Psoas muscle (tissue), 8 donors: ENCODE measurements at places on chromosomes 3 and 15. TPM values are rescaled to one million over a fixed set of nuclear protein-coding genes. Genes with fewer than 3 reads are reported as not detected.
A peak's percentile ranks its signal among the peaks of the same experiment; 100 is the strongest.

GRCh38 chr15:78018445-78018844 is 59.1 kb downstream of the TBC1D2B start:
- no peak for DNase-seq

DNA sequence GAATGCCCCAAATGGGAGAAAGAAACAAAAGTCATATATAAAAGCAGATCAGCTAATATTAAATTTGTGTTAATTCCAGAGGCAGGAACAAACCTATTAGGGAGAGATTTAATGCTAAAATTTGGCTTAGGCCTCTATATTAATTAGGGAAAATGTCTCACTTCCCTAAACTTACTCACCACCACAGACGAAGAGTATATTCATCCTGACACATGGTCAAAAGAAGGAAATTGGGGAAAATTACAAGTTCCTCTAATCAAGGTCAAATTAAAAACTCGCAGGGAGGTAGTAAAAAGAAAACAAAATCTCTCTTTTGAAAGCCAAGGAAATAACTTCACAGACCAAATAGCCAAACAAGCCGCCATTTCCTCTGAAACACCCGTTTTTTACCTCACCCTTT is 32.2 kb downstream of the GRM2 start:
- no peak for DNase-seq

- DNase-seq = no peak
These were observed 66.2 kb downstream of the TAFA4 start for GRCh38 chr3:68866157-68866556.

DNA sequence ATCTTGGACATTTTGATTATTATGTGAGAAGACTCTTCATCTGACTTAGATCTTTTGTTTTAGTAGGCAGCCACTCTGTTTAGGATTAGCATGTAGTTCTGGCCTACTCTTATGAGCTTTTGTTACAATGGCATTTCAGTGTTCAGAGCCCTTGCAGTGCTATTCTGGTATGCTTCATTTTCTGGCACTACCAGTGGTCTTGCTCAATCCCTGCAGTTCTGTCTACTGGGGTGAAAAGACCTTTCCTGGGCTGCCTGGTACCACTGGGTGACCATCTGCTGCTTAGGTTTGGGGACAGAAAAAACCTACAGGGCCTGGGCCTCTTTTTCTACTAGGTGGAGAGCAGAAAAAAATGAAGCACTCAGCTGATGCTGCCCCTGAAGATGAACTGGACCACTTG is 42.5 kb downstream of the IL16 start:
- no peak for DNase-seq

RPL4 gene
- total RNA-seq = 1,435 TPM

DNA sequence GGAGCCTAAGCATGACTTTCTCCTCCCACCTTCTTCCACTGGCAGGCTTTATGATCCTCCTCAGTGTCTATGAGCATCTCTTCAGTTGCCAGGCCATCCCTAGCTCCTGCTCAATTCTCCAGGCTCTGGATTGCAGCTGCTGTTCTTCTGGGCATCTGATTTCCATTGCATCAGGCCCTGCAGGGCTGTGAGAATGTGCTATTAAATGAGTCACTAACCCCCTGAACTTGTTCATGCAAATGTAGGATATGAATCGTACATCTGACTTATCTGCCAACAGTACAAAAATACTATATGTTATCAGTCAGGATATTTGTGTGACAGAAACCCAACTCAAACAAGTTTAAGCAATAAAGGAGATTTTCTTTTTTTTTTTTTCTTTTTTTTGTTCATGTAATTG is 11.9 kb downstream of the GPR176 start:
- DNase-seq = no peak

GRCh38 chr15:46366360-46367007 is 731.7 kb downstream of the SQOR start:
- no peak for DNase-seq

GRCh38 chr15:58666957-58667356 is 82.5 kb downstream of the ADAM10 start:
- no peak for DNase-seq

FRMD5 gene
- total RNA-seq = not detected

DNA sequence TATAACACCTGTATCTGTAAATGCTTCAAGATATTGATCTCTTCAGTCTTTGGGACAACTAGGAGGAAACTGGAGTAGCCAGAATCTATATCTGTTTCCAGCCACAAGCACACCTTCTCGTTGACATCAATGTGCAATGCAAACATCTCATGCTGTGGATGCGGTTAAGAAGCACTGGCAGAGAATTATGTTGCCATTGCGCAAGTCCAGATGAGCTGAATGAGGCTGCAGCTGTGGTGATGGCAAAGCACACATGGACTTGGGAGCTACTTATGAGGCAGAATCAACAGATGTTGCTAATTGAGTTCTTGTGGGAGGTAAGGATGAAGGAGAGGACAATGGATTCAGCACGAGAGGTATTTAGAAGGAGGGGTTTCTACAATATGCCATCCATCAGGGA is 90.9 kb downstream of the STRIT1 start:
- DNase-seq = no peak

GRCh38 chr3:100518983-100519382 is 26.6 kb downstream of the TMEM45A start:
- DNase-seq = no peak

FBXL22 gene
- 0.89 TPM for total RNA-seq

GRCh38 chr3:159766563-159767185 is 222.0 kb upstream of the IL12A start:
- DNase-seq = no peak

DNA sequence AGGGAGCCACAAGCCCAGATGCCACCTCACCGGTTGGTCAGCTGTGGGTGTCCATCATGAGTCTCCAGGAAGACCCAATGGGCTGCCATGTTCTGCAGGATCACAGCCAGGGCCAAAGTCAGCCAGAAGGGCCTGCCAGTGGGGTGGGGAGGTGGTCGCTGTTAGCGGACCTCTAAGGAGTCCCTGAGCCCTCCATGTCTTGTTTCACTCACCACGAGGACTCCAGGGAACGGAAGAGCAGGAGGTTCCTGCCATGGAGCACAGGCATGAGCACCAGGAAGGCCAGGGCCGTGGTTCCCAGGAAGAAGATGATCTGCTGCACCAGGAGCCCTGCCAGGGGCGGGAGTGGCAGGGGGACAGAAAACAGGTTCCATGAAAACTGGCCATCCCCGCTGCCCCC is 8.6 kb downstream of the ISLR start:
- peak; percentile 47 for DNase-seq

UBAP1L gene
- total RNA-seq = 1.3 TPM

DNA sequence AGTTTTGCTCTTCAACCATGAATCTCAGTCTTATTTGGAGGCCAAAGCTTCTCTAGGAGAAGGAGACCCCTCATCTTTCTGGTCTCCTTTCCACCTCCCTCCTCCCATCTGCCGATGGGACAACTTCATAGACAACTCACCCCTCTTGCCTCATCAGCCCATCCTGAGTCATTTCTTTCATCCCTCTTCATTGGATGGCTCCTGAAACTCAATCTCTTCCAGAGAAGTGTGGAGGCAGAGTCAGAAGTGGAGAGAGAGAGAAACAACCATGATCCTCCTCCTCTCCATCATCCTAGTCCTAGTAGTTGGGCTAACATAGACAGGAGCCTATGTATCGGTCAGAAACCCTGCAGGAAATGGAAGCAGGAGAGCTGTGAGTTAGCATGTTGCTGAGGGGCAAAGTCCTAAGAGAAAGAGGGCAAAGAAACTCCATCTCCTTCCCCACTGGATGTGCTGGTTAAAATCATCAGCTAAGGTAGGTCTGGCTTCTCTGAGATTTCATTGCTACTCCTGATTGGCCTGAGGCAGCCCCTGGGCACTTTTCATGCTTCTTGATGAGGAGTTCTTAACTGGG is 21.3 kb upstream of the HCN4 start:
- no peak for DNase-seq
